ENCODE measurements at places on chromosomes 11 and 22.

DNA sequence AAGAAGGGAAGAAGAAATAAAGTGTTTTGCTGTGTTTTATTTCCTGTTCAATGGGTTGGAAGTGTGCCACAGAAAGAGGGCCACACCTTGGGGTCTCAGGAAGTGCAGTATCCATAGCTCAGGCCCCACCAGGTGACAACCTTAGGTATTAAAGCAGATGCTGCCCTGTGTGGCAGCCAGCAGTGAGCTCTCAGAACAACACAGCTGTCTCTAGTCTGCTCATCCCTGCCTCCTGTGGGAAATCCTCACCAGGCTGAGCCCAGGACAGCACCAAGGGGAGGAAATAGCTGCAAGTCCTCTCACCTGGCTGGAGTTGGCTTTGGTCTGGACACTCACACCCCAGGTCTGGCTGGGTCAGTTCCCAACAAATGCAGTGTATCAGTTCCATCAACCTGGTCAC lies 25.1 kb downstream of the ARL14EP start:
- no peak for DNase-seq

- DNase-seq: no peak
These were observed 34.4 kb upstream of the SUSD2 start for GRCh38 chr22:24146791-24147353.

- no peak for DNase-seq
These were observed 24.0 kb upstream of the SYT8 start for GRCh38 chr11:1810761-1811160.

DNA sequence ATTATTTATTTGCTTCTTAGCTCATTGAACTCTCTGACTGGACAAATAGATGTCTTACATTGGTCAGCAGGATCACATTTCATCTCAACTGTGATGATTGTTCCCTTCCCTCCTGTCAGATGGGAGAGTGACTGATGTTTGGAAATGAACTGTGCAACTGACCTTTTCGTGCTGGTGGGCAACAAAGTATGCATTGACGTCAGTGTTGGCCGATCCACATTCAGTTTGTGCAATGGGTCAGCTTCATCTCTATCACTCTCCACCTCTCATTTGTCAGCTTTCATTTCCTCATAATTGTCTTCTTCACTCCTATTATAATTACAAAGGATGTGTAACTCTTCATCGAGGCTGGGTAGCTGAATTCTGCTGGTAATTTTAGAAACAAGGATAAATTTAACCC lies 71.3 kb downstream of the PPP2R1B start:
- DNase-seq: no peak

- DNase-seq: no peak
These were observed 704.0 kb downstream of the KCNA4 start for GRCh38 chr11:29312812-29313211.

GRCh38 chr11:67626970-67627369 lies 2.8 kb downstream of the NUDT8 start:
- no peak for DNase-seq

GRCh38 chr11:120330045-120330444 lies 4.9 kb downstream of the TLCD5 start:
- no peak for DNase-seq

- no peak for DNase-seq
These were observed at the start of gene RIC3 for GRCh38 chr11:8168485-8169257. TSS of gene RIC3 (minus strand) at chr11:8169025. CDS start at chr11:8168989, 36 bp downstream.

- no peak for DNase-seq
These were observed 61.6 kb downstream of the CASP12 start for GRCh38 chr11:104836691-104837090.

- DNase-seq: peak; percentile 78
These were observed 17.8 kb downstream of the CHORDC1 start for GRCh38 chr11:90204832-90205646.

- no peak for DNase-seq
These were observed 29.9 kb downstream of the FGF4 start for GRCh38 chr11:69745201-69745600.

GRCh38 chr11:103279821-103280220 lies 170.6 kb downstream of the DYNC2H1 start:
- no peak for DNase-seq

GRCh38 chr22:40766956-40767355 lies 52.2 kb downstream of the SLC25A17 start:
- DNase-seq: no peak

- DNase-seq: peak; percentile 71
These were observed 6.3 kb upstream of the KCNJ5 start for GRCh38 chr11:128884703-128885338.

DNA sequence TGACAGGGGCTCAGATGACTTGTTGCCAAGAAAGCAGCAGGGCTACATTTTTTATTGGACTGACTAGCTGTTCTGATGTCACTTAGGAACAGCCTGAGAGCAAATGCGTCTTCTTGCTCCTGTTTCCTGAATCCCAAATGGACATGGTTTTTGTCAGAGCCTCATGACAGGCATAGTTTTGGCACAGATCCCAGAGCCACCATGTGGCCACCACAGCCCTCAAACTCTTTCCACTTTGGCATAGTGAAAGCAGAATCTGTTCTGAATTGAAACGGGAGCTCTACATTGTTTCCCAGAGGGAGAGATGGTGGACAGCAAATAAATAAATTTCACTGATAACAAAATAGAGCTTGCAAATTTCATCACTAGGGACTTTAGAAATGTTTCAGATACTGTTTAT lies 222.2 kb downstream of the C11orf87 start:
- DNase-seq: peak; percentile 1

DNA sequence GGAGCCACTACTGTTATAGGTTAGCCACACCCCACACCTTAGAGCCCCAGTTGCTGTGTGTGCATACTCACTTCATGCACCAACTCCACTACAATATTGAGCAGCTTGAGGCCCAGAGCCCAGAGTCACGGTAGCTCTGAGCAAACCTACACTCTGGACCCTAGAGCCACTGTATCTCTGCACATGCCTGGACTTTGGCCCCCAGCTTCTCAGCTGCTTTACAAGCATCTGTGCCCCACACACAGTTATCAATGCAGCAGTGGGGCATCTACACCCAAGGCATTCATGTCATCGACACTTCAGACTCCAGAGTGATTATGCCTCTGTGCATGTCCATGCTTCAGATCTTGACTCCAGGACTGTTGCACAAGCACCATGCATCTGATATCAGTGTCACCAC lies 2.3 kb upstream of the OR5B12 start:
- no peak for DNase-seq

DNA sequence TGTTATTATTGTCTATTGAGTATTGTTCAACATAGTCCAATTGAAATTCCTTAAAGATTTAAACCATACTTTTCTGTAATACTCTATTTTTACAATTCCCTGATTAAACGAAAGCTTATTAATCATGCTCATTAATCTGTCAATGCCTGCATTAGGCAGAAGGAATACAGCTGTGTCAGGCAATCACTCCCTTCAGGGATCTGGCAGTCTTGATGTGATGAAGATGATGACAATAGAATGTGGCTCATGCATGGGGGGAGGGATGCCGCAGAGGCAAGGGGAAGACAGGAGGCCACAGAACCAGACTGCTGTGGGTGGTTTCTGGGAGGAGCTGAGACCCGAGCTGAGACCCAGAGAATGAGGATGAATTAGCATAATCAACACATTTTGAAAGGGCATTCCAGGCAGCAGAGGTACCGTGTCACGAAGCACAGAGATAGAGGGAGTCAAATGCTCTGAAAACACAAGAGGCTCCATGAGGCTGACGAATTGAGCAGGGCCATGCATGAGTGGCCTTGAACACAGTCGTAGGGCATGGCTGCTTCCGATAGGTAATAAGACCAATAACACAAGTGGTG lies 1075.5 kb downstream of the OPCML start:
- no peak for DNase-seq

DNA sequence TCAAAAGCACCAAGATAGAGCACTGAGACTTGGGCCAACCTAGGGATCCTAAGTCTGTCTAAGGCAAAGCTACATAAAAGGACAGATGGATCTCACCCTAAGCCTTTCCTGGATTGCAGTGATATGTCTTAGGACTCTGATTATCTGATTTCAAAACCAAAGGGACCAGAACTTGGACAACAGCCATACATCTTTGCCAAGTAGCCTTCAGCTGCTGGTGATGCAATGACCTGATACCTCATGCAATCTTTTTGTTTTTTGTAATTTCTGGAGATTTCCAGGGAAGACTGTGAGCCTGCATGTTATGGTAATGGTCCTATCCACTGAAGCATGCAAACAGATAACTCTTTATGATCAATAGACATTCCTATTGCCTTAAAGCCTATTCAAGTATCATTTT lies 230.4 kb upstream of the MTNR1B start:
- no peak for DNase-seq

DNA sequence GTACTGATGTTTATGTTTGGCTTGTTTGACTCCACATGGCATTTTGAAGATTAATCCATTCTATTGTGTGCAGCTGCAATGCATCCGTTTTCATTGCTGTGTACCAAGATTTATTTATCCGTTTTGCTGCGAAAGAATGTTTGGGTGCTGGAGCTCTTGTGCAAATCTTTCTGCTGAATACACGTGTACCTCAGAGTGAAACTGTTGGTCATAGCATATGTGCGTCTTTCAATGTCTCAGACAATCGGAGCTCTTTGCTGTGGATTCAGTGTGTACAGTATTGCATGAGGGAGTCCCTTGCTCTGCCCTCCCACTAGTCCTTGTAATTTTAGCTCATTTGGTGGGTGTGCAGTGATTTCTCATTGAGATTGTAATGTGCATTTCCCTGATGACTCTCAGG lies 545.4 kb downstream of the TBC1D22A start:
- DNase-seq: no peak
